ENCODE measurements at places on chromosomes 13 and 19.

- no peak for DNase-seq
Measured at GRCh38 chr13:41762796-41763195, 198.1 kb downstream of the VWA8 start.

- no peak for DNase-seq
Measured at GRCh38 chr13:71242201-71242600, 624.8 kb downstream of the DACH1 start.

DNA sequence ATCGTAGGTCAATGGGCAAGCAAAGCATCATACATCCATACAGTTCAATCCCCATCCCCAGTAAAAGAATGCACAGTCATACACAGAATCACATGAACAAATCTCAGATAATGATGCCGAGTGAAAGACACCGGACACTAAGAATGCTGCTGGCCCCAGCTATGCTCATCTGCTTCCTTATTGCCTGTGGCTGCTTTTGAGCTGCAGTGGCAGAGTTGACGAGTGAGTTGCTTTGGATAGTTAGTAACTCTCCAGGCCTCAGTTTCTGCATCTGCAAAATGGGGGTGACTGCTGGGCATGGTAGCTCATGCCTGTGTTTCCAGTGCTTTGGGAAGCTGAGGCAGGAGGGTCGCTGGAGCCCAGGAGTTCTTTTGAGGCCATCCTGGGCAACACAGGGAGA lies 12.9 kb upstream of the NFIC start:
- no peak for DNase-seq

DNA sequence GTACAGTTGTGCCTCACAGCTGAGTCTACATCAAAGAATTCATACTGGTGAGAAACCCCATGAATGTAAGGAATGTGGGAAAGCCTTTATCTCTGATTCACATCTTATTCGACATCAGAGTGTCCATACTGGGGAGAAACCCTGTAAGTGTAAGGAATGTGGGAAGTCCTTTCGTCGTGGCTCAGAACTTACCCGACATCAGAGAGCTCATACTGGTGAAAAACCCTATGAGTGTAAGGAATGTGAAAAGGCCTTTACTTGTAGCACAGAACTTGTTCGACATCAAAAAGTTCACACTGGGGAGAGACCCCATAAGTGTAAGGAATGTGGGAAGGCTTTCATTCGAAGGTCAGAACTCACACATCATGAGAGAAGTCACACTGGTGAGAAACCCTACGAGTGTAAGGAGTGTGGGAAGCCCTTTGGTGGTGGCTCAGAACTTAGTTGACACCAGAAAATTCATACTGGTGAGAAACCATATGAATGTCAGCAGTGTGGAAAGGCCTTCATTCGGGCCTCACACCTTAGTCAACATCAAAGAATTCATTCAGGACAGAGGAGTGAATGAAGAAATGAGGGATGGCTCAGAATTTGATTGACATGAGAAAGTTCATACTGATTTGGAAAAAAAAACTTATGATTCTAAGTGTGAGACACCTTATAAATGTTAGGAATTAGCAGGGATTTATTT lies 80.9 kb upstream of the ZNF420 start:
- no peak for DNase-seq

GRCh38 chr13:94061301-94061700 lies 418.2 kb downstream of the DCT start:
- no peak for DNase-seq

DNA sequence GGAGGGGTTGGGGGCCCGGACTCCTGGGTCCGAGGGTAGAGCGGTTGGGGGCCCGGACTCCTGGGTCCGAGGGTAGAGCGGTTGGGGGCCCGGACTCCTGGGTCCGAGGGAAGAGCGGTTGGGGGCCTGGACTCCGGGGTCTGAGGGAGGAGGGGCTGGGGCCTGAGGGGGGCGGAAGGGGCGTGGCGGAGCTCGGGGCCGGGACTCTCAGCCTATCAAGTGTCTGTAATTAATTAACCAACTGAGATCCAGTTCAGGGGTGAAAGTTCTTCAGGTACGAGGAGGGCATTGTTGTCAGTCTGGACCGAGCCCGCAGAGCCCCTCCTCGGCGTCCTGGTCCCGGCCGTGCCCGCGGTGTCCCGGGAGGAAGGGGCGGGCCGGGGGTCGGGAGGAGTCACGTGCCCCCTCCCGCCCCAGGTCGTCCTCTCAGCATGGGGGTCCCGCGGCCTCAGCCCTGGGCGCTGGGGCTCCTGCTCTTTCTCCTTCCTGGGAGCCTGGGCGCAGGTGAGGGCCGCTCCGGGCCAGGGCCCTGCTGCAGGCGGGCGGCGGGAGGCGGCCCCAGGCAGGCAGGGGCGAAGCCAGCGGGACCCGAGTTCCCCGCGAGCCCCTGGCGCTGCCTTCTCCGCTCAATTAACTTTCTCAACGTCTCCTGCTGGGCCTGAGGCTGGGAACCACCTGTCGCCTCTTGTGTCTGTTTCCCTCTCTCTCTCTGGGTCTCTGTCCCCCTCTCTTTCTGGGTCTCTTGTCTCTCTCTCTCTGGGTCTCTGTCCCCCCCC lies 697 bp downstream of the FCGRT start:
- DNase-seq = no peak

GRCh38 chr13:21426238-21426637 lies 32.9 kb downstream of the ZDHHC20 start:
- DNase-seq = no peak

DNA sequence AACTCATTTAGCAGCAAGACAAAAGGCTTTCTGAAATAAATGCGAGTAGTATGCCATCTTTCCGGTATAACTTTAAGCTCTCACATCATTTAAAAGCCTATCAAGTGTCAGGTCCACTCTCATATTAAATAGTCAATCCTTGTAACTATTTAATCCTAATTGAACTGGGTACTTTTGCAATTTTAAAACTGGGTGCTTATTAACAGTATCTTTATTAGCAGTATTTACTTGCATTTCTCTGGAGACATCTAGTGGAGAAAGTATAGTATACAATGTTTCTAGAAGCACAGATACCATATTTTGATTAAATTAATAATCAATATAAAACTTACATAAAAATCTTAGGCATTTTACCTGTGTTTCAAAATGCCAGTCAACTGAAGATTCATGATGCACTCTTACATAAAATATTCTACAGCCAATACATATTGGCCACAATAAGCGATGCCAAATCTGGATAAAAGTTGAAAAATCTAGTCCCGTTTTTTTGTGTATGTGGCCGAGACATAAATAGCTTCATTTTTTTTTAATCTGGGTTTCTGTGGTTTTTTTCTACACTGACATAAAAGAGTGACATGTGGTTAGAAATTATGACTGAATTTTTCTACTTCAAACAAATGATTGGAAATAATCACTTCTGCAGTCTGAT lies 4.3 kb upstream of the POSTN start:
- DNase-seq = no peak

- DNase-seq = no peak
Measured at GRCh38 chr19:56111601-56112312, 9.3 kb downstream of the ZNF787 start.

GRCh38 chr13:97339019-97339987 lies 94.7 kb upstream of the RAP2A start:
- no peak for DNase-seq

- DNase-seq = no peak
Measured at GRCh38 chr13:99572131-99572530, 70.9 kb downstream of the TM9SF2 start.

DNA sequence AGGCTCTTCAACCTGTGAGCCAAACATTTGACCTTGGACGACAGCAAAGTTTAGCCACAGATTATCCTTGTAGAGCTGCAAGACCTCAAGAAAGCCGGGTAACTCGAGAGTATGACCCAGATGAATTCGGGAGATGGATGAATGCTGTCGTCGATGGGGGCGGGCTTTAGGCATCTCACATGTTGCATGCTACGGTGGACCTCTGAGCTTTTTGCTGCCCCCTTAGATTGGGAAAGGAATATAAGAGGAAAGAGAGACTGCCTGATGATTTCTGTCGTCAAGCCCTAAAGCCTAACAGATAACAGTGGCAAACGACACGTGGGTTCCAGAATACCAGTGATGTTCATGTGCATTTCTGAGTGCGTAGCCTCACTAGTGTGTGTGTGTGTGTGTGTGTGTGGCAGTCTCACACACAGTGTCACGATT lies 730 bp upstream of the ABCC4 start:
- DNase-seq = peak; percentile 2

DNA sequence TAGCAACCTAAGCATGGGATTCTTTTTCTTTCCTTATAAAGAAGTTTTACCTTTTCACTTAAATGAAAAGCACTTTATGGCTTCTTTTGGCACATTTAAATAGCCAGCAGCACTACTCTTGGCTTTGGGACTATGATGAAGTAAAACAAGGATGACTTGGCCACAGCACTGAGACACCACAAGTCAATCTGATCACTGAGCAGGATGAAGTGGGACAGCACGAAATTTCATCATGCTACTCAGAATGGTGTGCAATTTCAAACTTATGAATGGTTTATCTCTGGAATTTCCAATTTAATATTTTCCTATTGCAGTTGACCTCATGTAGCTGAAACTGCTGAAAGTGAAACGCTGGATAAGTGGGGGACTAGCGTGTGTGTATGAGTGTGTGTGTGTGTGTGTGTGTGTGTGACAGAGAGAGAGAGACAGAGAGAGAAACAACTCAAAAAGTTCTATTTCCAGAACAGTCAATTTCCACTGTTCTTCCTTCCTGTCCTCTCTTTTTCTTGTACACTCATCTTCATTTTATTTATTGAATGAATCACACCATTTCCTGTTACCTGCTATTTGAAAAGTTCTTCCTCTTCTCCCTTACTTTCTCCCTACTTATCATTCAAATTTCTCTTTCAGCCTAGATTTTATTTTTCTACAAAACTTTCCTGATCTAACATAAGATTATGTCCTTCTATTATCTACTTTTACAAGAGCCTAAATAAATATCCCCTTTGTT lies 414.2 kb upstream of the MIR17HG start:
- no peak for DNase-seq

Data from naive thymus-derived CD4-positive, alpha-beta T cell (primary cell).